ENCODE measurements at places on chromosomes 3 and 15.

GRCh38 chr3:100105501-100105900 is 8.8 kb downstream of the FILIP1L start:
- no peak for DNase-seq

DNA sequence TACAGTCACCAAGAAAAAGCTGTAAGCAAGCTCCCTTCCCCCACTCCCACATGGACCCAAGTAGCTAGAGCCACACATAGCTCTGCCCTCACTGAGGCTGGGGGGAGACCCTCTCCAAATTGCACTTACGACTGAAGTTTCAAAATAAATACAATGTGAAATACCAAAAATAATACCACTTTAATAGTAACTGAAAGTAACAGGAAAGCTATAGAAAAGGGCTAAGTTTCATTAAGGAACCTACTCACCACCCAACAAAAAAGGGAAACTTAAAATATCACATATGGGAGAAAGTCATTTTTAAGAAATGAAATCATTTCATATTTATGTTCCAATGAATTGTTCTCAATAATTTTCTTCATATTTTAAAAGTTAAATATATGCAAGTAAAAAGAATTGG is 130.4 kb upstream of the UBE2E2 start:
- no peak for DNase-seq

DNA sequence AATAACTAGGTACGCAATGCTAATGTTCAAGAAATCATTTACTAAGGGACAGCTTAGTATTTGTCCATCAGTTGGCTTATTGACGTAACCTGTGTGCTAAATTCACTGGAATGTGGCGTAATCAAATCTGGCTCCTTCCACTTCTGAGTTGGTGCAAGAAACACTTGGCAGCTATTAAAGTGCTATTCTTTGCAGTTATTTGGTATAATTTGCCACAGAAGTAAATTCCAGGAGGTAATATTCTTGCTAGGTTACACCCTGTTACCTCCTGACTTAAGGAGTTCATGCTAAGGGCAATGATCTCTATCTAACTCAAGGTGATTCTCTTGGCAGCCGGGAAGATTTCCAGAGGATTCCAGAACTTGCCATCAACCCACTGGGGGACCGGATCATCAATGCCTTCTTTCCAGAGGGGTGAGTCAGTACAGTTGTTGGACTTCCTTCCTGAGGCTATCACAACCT is 25.5 kb downstream of the CHP1 start:
- DNase-seq, result no peak

DNA sequence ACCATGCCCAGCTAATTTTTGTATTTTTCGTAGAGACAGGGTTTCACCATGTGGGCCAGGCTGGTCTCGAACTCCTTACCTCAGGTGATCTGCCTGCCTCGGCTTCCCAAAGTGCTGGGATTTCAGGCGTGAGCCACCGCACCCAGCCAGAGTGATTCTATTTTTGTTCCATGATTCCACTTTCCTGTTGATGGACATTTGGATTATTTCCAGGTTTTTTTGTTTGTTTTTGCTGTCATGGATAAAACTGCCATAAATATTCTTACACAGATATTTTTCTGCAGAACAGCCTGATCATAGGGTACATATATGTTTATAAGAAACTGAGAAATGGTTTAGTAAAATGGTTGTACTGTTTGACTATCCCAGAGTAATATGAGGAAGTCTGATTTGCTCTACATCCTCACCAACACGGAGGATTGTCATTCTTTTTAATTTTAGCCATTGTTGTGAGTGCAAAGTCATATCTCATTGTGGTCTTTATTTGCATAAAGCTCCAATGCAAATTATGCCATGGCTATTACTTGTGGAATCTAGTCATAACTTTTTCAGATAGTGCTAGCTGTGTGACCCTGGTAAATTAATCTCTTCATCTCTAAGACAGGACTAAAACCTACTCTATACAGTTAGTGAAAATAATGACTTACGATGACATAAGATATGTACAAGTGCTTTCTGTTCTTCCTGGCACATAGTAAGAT is 42.7 kb downstream of the MAP6D1 start:
- no peak for DNase-seq

All from WERI-Rb-1 (cell line).